ENCODE measurements at places on chromosomes 11 and 22.
A peak's percentile ranks its signal among the peaks of the same experiment; 100 is the strongest.

- DNase-seq = no peak
Observed at GRCh38 chr11:93082900-93083299, 113.4 kb downstream of the MTNR1B start.

GRCh38 chr11:122594986-122595645, 60.4 kb upstream of the UBASH3B start:
- DNase-seq = no peak

DNA sequence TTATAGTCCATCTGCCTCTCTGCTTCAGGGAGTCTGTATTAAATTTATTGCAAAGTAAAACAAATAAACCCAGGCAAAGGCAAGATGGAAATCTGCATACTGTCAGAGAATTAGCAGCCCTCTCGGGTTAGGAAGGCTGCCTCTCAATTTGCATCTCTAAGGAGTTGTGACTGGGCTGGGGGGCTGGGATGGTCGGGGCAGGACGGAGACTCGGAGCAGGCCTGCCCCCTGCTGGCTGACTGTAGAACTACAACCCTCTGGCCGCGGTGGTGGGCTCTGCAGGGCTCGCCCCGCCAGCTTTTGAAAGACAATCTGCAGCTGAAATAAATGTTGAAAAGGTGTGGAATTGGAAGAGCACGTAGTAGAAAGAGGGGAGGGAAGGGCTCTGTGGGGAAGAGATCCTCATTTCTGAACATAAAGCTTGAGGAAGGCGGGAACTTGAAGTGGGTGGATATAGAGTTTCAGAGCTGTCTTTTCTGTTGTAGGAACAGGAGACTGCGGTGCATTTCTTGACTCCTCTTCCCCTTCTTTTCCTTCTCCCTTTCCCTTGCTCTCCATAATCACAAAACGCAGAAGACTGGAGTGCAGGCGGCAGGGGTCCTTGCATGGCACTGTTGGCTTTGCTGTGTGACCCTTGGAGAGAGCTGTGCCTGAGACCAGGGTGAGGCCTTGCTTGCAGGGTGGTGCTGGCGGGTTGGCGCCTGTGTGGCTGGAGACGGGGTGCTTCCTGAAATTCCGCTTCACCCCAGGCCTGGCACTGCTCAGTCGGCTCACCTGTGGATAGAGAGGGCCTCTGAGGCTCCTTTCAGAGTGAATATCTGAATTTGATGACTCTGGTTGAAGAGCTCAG, 22.6 kb upstream of the PKNOX2 start:
- peak; percentile 51 for DNase-seq

GRCh38 chr11:18012122-18012905, 533 bp downstream of the SERGEF start:
- no peak for DNase-seq

GRCh38 chr11:48307760-48308386, 1.9 kb downstream of the OR4S1 start:
- DNase-seq = peak; percentile 32

DNA sequence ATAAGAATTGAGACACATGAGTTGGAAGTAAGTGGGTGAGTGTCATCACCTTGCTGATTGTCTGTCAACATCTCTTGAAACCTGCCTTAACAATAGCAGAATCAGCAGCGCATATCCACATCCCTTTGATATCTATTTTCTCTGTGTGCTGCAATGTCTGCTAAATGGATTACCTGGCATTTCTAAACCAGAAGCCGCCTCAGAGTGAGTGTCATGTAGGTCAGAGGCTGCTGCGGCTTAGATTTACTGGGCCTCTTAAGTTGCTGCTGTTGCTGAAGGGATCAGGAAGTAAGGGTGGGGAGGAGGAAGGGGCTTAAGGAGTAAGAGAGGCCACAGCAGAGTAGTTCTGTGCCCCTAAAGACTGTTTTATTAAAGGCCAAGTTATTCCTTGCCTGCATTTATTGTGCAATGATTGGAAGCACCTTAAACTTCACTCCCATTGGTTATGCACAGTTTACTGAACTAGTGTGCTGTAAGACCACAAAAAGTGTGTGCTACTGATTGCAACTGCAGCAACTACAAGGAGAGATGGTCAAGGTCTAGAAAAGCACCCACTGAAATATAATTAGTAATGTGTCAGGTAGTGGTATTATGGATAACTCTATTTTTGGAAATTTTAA, 29.8 kb upstream of the TMEM41B start:
- DNase-seq = no peak

DNA sequence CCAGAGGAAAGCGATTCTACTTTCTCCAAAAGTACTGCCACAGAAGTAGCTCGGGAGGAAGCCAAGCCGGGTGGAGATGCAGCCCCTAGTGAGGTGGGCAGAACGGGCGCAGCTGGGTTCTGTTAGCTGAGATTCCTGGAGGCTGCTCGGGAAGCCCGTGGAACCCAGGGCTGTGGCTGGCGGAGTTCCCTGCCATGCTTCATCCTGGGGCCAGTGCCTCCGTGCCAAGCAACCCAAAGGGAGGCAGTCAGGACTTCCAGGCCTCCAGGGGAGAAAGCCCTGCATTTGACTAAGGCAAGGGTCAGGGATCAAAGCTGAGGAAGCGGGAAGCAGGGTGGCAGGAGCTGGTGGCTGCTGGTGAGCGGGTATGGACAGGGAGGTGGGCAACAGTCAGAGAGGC, 6.7 kb upstream of the TRMU start:
- no peak for DNase-seq

DNA sequence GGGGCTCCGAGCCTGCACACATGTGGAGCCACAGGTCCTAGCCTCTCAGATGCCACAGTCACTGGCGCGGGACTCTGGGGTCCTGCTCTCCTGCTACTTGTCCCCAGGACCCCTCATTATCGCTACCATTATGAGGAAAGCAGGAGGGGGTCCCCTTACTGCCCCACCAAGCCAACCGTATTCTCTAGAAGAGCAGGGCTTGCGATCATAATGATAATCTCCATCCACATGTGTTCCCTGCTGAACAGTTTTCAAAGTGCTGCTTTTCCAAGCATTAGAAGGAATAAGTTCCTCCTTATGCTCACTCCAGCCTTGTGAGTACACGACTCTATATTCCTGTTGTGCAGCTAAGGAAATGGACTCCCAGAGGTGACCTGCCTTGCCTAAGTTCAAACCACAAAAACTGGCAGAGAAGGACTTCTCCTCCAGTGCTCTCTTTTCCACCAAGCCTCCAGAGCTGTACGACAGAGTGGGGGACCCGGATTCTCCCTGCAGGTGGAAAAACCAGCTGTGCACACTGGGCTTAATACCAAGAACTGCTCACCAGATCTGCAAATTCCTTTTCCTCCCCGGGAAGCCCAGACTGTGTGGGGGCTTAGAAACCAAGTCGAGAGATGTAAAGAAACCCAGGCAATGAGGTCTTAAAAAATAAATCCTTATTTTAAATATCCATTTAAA, 92.8 kb upstream of the DRD2 start:
- no peak for DNase-seq

- DNase-seq = no peak
Observed at GRCh38 chr11:131311776-131312514, 58.5 kb upstream of the NTM start.

DNA sequence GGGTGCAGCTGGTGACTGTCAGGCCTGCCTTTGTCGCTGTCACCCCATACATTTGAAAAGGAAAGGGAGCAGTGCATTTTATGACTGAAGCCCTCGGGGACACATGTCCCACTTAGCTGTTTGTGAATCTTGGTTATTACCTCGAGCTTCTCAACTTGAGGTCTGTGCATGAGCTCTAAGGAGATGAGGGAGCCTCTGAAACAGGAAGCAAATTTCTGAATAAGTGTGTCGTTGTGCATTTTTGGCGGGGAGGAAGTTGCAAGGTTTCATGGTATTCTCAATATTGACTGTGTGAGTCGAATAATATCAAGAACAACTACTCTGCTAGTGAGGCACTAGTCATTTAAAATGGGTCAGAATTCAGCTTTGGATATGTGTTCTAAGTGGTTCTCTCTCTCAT, 149.7 kb upstream of the PLET1 start:
- no peak for DNase-seq

DNA sequence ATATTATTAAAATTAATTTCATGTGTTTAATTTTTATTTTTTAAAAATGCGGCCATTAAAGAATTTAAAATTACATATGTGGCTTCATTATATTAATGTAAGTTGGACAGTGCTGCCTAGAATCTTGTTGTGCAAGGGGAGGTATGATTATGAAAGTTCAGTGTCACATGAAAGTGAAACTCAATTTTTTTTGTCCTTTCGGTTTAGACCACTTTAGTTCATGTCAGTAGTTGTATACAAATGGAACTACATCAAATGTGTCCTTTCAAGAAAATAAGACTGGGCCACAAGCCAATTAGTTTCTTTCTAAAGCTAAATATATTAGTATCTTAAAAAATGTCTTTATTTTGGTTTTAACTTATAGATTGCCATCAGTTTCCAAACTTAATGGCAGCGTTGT, 35.7 kb downstream of the TBCEL start:
- DNase-seq = no peak

DNA sequence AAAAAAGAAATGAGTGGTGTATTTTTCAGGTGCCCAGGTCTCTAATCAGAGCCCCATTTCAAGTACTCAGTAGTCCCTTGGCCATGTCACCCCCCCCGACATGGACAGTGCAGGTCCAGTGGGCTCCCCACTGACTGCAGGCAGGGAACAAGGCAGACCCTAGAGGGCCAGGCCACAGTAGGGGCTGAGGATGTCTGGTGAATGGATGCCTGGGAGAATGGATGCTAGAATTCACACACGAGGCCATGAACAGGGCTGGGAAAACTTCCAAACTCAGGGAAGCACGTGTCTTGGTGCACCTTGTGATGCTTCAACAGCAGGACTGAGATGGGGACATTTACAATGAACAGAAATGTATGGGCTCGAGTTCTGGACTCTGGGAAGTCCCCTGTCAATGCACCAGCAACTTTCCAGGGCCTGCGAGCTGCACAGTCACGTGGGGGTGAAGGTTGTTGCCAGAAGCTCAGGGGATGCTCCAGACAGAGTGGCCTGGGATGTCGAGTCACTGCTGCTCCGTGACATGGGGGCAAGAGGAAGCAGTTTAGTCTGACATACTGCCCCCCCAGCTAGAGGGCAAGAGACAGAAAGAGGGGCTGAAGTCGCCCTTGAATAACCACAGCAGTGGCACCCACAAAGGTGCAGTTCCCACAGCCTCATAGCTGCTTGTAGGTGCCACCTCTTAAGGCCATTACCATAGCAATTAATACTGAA, 3.1 kb downstream of the APOBEC3G start:
- DNase-seq = no peak

- DNase-seq = no peak
Observed at GRCh38 chr11:123924027-123924426, 15.4 kb upstream of the OR4D5 start.

DNA sequence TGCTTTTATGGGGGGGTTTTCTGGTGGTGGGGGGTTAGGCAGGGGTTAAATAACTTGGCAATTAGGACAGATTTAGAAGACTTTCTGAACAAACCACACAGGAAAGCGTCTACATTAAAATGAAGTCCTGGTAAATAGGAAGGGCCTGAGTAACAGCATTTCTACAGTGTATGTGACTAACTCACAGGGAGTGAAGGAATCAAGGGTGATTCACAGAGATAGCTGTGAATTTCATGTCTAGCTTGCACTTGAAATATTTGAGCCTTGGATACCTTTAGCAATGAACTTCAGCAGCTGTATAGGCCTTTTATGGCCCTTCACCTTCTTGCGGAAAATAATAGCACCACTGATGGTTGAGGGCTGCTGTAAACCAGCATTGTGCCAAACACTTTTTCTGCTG, 26.1 kb upstream of the LDHA start:
- no peak for DNase-seq

DNA sequence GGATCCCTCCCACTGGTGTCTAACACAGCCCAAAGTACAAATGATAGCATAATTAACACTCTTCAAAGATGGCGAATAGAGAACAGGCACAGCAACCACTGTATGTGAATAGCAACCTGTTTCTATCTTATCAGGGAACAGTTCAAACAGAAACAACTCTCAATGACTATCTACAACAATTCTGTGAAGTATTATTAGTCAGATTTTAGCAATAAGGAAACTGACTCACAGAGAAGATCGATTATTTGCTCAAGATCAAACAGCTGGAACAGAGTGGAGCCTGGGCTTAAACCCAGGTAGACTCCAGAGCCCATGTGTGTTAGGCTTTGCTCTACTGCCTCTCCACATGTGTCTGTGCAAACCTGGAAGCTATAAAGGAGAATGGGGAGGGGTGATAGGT, 88.7 kb downstream of the C11orf58 start:
- DNase-seq = no peak

DNA sequence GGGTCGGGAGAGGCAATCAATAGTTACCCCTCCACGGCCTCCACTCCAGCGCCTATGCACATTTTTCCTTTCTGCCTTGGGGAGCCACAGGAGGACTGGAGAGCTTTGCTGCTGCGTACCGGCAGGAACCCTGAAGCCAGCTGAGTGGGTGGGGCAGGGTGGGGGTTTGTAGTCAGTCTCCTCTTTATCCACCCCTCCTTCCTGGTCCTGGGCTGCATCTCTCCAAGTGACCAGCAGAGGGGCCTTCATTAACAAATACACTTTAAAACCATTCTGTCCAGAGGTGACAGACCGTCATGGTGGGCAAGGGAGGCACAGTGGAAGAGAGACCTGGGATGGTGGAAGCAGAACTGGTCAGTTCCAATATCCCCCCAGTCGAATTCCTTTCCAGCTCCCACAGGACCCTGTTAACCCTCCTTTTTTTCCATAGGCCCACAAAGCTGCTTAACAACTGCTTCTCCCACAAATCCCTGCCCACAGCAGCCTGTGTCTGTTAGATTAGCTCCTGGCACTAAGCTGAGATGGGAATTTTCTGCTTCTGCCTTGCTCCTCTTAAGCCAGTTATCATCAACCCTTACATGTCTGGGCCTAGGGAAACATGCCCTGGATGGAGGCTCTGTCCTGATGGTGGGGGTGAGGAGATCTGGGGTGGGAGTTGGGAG, 3.9 kb upstream of the ABCG4 start:
- no peak for DNase-seq

DNA sequence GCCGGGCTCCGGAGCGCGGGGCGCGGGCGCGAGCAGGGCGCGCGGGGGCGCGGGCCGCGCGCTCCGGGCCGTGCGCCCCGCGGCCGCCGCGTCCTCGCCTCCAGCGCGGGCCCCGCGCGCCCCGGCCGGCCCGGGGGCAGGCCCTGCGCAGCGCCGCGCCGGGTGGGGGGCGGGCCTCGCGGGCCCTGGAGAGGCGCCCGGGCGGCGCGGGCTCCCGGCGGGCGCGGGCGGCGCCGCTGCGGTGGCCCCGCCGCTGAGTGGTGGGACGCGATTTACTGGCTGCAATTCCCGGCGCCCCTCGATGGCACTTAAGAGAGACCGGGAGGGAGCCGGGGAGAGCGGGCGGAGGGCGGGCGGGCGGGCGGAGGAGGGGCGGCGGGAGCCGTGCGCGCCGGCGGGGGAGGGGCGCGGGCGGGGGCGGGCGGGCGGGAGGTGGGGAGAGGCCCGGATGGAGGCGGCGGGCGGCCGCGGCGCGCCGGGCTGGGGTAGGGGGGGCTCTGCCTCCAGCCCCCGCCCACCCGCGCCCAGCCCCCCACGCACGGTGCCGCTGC, 73.2 kb upstream of the TCF20 start:
- no peak for DNase-seq

- DNase-seq = no peak
Observed at GRCh38 chr22:20114506-20115475, 1.1 kb upstream of the RANBP1 start.

- no peak for DNase-seq
Observed at GRCh38 chr22:43114958-43115357, 4.4 kb downstream of the BIK start.

- no peak for DNase-seq
Observed at GRCh38 chr22:44753189-44754042, 1.0 kb downstream of the ARHGAP8 start.

Data from effector CD8-positive, alpha-beta T cell (primary cell).